CD14-positive monocyte (primary cell): ENCODE measurements at places on chromosomes 16 and 17.
A peak's percentile ranks its signal among the peaks of the same experiment; 100 is the strongest.

GRCh38 chr16:78778101-78779004 lies 678.9 kb downstream of the WWOX start:
- no peak for DNase-seq

DNA sequence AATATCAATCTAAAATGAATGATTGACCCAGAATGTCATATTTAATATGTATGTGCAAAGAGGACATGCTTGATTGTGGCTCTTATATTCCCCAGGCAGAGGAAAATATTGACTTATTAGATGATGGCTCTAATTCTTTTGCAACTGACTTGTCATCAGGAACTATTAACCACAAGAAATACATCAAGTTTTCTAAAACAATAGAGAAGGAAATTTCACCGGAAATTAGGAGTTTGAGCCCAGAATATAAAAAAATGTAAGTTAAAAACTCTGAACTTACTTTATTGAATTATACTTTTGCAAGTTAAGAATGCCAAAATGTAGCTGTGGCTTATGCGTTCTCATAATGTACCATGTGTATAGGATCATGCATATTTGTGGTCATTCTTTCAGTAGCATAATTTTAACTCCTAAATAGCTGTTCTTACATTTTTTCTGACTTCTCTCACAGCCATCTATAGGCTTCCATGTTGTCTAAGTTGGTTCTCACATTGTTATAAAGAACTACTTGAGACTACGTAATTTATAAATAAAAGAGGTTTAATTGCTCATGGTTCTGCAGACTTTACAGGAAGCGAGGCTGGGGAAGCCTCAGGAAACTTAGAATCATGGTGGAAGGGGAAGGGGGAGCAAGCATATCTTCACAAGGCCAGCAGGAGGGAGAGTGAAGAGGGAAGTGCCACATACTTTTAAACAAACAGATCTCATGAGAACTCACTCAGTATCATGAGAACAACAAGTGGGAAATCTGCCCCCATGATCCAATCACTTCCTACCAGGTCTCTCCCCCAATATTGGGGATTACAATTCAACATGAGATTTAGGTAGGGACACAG lies 11.6 kb downstream of the EFCAB13 start:
- DNase-seq, result no peak

DNA sequence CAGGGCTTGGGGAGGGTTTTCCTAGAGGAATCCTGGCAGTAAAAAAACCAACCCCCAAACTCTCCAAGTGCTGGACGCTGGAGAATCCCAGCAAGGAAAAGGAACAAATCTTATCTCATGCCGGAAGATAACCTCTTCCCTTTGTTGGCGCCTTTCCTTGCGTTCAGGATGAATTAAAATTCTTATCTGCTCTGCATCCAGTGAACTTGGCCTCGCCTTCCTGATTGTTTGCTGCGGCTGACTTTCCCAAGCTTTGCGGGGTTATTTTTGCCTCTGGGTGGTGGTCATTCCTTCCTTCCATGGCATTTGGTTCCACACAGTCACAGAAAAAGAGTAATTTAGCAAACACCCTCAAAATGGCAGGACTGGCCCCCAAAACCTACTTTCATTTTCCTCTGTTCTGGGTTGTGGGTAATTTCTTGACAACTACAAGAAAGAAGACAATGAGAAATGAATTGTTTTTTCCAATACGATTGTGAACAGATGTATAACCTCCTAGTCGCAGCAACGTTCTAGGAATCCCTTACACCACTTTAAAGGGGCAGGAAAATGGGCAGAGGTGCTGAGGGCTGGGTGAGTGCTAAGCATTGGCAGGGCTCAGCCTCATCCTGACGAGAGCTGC lies 77.8 kb downstream of the MRC2 start:
- no peak for DNase-seq

GRCh38 chr17:75404731-75405364 lies 630 bp downstream of the GRB2 start:
- DNase-seq, result peak; percentile 41

GRCh38 chr16:72220875-72221629 lies 49.1 kb upstream of the PMFBP1 start:
- DNase-seq, result no peak
